HEK293T (cell line): ENCODE measurements at places on chromosomes 1 and 21.

- no peak for DNase-seq
These were observed 6.1 kb downstream of the TNFSF18 start for GRCh38 chr1:173044656-173045055.

- DNase-seq, result no peak
These were observed 80.0 kb downstream of the JMJD4 start for GRCh38 chr1:227654858-227655752.

GRCh38 chr1:223214261-223214807 lies 71.3 kb upstream of the TLR5 start:
- DNase-seq, result no peak

DNA sequence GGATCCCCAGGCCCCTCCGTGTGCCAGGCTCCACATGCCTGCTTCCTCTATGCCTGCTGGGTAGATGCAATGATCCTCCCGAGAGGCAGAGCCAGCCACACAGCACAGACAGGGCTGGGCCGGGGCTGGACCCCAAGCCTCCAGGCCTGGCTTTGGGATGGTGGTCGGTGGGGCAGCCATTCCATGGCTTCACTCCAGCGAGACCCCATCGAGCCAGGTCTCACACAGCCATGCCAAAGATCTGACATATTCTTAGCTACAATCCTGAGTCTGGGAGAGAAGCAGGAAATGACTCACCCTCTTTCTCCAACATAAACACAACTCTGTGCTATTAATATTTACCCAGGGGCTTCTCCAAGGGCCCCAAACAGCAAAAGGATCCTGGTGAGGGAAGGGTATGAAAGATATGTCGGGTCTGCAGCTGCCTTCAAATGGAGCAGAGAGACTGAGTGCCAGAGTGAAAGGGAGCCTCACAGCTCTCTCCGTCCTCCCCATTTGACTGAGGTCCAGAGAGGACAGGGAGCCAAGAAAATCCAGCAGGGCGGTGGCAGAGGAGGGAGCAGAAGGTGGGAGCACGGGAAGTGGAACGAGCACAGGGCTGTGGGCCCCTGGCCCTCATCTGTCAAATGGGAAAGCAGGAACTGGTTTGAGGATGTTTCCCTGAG lies 639.5 kb downstream of the MATN1 start:
- DNase-seq, result no peak

GRCh38 chr1:103144681-103145080 lies 36.4 kb upstream of the COL11A1 start:
- no peak for DNase-seq

- DNase-seq, result no peak
These were observed 8.5 kb downstream of the PDZK1IP1 start for GRCh38 chr1:47181095-47181954.

- DNase-seq, result no peak
These were observed 8.2 kb downstream of the MATN1 start for GRCh38 chr1:30715216-30715615.

GRCh38 chr1:9270290-9270883 lies 22.3 kb upstream of the SPSB1 start:
- DNase-seq, result peak; percentile 29

DNA sequence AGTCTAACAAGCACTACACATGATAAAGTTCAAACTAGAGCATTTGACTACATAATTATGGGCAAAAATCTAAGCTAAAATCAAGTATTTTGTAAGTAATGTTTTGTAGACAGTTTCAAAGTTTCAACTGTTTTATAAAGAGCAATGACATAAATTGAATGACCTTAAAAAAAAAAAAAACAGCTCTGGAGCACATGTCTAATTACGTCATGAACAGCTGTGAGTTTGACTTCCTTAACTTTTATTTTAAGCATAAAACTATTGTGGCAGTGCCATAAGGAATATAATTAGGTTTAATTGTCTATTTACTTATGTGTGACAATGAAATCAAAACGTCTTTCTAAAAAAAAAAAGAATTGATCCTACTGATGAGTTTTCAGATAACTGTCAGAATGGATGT lies 272.5 kb upstream of the LRRC7 start:
- DNase-seq, result no peak

DNA sequence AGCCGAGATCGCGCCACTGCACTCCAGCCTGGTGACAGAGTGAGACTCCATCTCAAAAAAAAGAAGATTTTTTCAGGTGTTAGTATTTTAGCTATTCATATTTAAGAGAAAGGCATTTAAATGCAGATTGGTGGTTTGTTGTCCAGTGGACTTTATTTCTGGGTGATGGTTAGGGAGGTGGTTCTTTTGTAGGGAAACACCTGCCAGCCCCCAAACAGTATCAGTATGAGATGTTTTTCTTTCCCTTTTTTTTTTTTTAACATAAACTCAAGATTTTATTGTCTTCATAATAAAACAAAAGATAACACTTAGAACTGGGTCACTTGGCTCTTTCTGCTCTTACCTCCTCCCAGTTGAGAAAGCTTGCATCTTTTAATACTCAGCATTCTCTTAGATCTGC lies 9.9 kb downstream of the CCDC18 start:
- no peak for DNase-seq

DNA sequence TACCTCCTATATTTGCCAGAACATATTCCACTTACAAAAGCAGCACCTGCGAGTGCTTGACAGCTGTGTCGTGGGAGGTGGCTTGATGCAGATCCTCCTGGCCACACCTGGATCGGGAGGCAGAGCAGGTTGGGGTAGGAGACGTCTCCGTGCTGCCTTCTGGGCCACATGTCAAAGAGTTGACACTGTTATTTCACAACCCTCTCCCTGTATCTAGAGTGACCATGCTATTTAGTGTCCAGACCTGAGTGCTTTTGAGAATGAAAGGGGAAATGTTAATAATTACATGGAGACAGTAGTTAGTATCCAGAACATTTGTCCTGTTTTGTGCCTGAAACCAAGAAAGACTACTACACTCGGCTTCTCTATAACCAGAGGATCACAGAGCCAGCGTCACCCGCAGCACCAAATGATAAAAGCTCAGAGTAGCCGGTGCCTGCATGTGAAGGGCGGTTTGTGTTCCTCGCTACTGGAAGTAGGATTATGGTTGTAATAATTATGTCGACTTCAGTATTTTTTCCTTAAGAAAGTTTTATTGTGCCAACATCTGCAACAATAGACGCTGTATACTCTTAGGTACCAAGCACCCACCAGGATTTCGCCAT lies 77.1 kb downstream of the GALNT2 start:
- DNase-seq, result no peak

DNA sequence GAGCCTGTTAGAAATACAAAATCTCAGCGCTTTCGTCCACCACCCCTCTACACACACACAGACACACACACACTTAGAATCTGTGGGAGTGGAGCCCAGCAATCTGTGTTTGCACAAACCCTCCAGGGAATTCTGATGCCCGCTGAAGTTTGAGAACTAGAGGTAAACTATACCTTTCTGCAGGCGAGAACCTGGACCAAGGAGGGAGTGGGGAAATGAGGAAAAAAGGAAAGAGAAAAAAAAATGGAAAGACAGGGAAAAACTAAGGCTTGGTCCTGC lies 468 bp upstream of the NIBAN1 start:
- DNase-seq, result no peak

- DNase-seq, result no peak
These were observed 17.6 kb downstream of the HTR6 start for GRCh38 chr1:19682257-19682656.

GRCh38 chr21:43850728-43851295 lies 14.2 kb upstream of the AGPAT3 start:
- DNase-seq, result no peak

- no peak for DNase-seq
These were observed 141.3 kb downstream of the SPATA46 start for GRCh38 chr1:162235241-162235800.

DNA sequence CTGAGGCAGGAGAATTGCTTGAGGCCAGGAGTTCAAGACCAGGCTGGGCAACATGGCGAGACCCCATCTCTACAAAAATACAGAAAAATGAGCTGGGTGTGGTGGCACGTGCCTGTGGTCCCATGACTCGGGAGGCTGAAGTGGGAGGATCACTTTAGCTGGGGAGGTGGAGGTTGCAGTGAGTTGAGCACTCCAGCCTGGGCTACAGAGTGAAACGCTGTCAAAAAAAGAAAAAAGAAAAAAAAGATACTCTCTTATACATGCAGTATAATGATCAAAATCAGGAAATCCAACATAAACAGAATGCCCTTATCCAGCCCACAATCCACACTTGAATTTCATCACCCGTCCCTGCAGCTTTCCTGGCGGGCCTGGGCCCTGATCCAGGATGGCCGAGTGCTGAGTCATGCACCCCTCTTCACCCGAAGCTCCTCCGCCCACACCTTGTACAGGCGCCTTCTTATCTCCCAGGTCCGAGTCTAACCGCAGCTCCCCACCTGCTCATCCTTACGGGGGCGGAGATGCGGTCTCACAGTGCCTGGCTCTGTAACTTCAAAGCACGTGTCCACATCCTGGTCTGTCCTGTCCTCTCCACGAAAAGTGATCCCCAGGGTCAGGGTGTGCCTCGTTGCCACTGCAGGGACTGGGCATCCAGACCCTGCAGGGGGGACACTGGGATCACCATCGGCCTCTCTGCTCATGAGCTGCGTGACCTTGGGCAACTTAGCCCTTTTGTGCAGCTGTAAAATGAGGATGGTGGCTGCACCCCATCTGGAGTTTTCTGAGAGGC lies 120.2 kb upstream of the SLC45A1 start:
- DNase-seq, result no peak

DNA sequence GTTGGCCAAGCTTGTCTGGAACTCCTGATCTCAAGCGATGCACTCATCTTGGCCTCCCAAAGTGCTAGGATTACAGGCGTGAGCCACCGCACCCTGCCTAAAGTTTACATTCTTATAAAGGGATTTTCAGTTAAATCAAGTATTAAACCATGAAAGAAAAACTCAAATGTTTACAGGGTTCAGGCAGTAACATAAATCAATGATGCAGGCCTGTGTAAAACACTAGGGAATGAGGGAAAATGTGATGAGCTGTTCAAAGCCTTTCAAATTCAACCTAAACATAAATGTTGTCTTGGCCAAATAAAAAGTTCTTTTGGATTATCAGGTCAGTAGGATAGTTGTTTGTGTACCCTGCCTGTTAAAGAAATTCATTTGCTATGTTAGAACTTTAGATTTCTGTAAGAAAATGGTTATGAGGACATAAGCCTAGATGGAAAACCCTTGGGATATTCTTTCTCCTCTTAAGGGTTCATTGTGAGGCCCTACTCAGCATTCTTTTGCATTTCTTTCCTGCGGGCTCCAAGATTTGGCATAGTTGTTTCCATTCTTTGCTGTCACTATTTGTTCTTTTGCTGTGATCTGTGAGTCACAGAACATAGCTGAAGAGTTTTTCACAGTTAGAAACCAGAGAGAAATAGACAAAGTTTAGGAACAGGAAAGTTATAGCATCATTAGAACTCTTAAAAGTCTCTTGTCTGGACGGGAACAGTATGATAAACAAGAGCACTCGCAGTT lies 8.9 kb upstream of the ZRANB2 start:
- no peak for DNase-seq

GRCh38 chr21:36073181-36073580 lies 3.4 kb downstream of the CBR1 start:
- no peak for DNase-seq

GRCh38 chr1:212976586-212976985 lies 26.2 kb downstream of the VASH2 start:
- no peak for DNase-seq

DNA sequence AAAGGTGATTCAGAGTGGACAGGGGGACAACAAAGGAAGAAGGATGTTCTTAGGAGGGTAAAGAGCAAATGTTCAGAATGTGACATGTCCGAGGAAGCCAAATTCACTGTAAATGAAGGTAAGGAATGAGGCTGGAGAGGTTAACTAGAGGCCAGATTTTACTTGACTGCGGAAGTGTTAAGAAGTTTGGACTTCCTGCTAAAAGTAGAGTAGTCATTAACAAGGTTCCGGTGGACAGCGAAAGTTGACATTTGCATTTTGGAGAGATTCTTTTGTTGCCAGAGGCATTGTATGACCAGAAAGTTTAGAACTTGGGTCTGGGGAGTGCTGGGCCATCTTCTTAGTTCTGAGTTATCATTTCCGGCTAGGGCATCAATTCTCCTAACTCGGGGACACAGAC lies 7.2 kb upstream of the ERRFI1 start:
- DNase-seq, result no peak
